ENCODE measurements at places on chromosomes 4 and X.

DNA sequence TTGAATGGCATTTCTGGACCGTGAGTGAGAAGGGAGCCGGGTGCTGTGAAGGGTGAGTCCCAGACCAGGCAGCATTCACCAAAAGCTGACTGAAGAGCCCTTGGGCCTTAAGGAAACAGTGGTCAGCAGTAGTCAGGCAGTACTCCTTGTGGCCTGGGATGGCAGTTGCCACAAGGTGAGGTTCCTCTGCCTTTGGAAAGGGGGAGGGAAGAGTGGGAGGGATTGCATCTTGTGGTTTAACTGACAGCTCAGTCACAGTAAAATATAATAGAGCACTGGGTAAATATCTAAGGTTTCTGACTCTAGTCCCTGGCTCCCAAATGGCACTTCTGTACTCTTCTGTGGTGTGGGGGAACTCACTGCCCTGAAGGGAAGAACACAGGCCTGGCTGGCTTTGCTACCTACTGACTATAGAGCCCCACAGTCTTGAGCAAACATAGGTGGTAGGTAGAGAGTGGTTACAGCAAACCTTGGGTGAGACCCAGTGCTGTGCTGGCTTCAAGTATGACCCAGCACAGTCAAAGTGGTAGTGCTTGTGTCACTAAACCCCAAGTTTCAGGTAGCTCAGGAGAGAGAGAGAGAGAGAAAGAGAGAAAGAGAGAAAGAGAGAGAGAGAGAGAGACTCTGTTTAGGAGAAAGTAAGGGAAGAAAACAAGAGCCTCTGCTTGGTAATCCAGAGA lies 154.2 kb downstream of the TEX11 start:
- ATAC-seq, result no peak

DNA sequence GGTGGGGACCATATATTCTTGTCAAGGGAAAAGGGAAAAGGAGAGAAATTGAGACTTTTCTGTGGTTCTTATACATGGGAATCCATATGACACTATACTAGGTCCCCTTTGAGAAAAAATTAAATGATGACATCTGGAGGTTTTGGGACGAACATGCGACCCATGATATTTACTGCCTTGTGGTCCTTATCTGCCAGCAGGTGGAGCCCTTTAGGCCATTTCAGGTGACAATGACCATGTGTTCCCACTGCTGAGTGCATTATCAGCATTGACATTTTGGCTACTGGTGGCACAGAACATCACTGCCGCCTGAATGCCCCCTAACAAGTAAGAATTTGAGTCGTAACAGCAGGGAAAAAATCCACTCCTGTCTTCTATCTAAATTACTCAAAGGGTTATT lies 843.4 kb downstream of the FSTL5 start:
- peak; percentile 64 for ATAC-seq

GRCh38 chrX:121823406-121823805 lies 776.0 kb downstream of the GLUD2 start:
- ATAC-seq, result no peak

DNA sequence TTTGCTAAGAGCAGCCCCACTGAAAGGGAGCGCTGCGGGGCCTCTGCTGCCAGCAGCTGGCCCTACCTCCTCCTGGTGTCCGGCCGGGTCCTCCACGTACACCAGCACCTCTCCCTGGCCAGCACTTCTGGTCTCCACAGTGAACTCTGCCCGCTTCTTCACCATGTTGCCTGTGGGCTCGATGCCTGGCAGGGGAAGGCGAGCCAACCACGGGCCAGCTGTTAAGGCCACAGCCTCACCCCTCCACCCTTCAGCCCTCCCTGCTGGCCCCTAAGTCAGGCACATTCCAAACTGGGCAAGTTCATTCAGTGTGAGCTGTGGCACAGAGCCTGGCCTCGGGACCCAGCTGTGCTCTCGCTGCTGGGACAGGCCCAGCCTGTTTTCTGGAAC lies 7.8 kb downstream of the FLNA start:
- ATAC-seq, result no peak

GRCh38 chr4:77123411-77123810 lies 33.6 kb upstream of the CCNG2 start:
- no peak for ATAC-seq

DNA sequence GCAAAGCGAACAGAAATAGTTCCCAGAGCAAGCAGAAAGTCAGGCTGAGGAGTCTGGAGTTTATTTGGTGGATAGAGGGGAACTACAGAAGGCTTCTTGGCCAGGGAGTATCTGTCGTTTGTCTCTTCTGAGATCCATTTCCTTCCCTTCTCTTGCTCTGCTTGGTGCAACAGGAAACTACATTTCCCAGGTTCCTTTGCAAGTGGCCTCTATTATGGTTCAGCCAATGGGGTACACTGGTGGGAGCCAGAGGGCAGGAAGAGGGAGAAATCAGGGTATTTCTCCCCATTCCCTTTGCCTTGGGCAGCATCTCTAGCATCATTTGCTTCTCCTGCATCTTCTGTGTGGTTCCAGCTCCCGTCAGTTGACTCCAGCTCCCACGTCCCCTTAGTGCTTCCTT lies 142.1 kb downstream of the BCOR start:
- peak; percentile 83 for ATAC-seq

DNA sequence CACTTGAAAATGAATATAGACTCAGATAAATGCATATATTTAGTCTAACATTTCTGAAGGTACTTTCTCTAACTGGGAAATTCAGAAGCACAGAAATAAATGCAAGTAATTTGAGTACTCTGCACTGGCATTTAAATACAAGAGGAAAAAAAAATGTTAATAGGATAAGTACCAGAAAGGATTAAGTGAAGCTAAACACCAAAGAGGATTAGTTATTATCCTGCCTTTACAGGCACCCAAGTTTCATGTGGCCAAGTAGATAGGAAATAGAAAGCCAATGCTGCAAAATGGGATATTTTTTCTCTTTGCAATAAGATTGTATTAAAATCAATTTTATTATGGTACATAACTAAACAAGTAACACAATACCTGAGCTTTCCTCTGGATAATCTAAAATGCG lies 762.5 kb downstream of the PCDH7 start:
- ATAC-seq, result no peak

- ATAC-seq, result no peak
Measured at GRCh38 chr4:5220028-5220427, 168.7 kb downstream of the STK32B start.

GRCh38 chrX:116757491-116757890 lies 294.7 kb upstream of the CT83 start:
- ATAC-seq, result no peak

GRCh38 chrX:149129767-149130166 lies 375.3 kb downstream of the IDS start:
- ATAC-seq, result no peak

DNA sequence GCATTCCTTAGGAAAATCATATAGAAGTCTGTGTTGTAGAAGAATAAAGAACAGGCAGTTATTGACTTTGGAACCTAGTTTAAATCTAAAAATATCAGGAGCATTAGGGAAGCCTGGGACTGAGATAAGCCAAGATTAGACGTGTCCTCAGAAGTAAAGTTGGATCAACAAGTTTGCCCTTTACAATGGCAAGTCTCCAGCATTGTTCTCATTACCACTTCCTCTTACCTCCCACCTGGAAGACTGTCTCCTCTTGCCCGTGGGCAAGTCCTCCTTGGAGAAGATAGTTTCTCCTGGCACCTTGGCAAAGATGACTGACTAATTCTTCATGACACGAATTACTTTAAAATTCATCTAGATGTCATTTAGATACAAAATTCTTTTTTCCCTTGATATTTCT lies 37.8 kb downstream of the CNKSR2 start:
- ATAC-seq, result no peak

GRCh38 chrX:17007134-17007768 lies 60.8 kb downstream of the REPS2 start:
- ATAC-seq, result peak; percentile 76

DNA sequence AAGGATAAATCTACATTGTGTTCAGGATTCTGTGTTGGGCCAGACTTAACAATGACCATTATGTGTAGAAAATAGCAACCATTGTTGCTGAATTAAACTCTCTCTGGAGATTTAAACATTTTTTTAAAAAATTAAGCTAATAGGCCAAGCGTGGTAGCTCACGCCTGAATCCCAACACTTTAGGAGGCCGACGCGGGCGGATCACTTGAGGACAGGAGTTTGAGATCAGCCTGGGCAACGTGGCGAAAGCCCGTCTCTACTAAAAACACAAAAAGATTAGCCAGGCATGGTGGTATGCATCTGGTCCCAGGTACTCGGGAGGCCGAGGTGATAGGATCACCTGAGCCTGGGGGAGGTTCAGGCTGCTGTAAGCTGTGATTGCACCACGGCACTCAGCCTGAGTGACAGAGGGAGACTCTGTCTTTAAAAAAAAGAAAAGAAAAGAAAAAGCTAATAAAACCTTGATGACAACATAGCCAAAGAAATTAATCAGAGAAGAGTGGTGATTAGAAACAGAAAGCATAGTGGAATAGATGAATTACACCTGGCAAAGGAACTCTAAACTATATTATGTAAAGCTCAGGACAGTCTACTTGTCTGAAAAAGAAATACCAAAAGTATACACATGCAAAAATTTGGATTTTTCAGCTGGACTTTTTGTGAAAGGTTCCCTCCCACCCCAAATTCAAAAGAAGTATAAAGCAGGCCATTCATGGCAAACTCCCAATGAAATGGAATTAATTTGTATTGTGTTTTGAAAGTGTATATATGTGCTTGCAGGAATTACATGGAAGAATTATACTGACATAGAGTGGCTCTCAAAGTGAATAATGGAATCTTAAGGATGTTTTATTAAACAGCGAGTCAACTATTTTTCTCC lies 21.9 kb downstream of the PLS3 start:
- ATAC-seq, result peak; percentile 53

GRCh38 chr4:170599894-170600293 lies 510.1 kb upstream of the AADAT start:
- no peak for ATAC-seq

Data from SK-N-SH treated with all-trans-retinoic acid at 6 μM for 48 hours (cell line).